ENCODE measurements at places on chromosomes 5 and 9. TPM values are rescaled to one million over a fixed set of nuclear protein-coding genes. Genes with fewer than 3 reads are reported as not detected.

DNA sequence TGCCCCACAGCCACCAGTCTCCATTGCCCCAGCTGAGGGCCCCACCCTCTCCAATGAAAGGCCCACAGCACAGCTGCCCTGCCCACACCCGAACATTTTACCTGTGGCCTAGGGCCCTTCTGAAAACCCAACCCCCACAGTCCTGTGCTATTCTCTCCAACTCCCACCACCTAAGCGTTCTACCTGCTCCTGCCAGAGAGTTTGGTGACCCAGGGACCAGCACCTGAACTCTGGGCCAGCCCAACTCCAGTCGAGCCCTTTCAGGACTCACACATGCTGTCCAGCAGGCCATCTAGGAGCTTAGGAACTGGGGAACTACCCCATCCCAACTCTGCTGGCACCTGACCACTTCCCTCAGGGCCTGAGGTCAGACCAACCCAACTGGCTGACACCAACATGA lies 562.3 kb downstream of the DNAH5 start:
- no peak for DNase-seq

DNA sequence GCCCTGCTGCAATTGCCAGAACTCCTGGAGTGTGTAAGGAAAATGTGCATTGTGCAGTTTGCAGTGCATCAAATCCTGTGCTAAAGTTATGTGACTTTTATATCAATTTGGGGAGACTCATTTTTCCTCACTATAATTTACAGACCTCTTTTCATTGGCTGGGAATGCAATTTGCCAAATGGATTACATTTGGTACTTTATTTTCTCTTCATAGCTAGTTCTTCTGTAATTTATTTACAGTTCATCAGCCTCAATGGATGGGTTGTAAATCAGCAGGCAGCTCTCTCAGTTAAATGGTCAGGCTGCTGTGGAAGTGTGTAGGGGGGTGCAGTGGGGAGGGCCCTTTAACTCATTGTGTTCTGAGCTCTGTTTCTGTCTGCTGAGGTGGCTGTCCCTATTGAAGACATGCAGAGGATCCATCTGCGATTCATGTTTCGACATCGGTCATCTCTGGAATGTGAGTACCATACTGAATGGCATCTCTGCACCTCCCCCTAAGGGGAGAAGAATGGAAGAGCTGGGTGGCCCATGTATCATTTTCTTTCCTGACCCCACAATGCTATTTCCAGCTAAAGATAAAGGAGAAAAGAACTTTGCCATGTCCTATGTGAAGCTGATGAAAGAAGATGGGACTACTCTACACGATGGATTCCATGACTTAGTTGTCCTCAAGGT lies 74.6 kb downstream of the DOCK2 start:
- no peak for DNase-seq

GRCh38 chr9:125412166-125412565 lies 150.5 kb downstream of the GAPVD1 start:
- DNase-seq = no peak

DNA sequence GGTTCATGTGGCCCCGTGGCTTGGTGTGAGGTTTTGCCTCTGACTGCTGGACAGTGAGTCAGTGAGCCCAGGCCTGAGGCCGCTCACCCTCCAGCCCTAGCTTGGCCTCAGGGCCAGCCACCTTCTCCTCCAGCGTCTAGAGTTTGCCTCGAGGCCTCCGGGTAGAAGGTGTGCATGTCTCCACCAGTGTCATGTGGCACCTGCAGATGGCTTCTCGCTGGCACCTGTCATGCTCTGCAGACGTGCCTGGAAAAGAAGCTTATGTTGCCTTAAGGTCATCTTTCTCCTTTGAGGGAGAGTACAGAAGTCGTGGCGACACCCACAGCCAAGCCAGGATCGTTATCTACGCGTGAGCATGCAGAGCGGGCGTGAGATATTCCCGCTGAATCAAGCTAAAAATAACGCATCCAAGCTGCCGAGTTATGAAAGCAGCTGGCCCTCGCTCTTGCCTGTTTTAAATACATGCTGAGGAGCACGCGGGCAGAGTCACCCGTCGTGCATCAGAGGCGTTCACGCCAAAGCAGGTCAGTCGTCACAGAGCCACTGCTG lies 79.7 kb upstream of the FCN2 start:
- DNase-seq = no peak

GRCh38 chr9:77750981-77751340 lies 102.8 kb upstream of the GNA14 start:
- DNase-seq = no peak

DNA sequence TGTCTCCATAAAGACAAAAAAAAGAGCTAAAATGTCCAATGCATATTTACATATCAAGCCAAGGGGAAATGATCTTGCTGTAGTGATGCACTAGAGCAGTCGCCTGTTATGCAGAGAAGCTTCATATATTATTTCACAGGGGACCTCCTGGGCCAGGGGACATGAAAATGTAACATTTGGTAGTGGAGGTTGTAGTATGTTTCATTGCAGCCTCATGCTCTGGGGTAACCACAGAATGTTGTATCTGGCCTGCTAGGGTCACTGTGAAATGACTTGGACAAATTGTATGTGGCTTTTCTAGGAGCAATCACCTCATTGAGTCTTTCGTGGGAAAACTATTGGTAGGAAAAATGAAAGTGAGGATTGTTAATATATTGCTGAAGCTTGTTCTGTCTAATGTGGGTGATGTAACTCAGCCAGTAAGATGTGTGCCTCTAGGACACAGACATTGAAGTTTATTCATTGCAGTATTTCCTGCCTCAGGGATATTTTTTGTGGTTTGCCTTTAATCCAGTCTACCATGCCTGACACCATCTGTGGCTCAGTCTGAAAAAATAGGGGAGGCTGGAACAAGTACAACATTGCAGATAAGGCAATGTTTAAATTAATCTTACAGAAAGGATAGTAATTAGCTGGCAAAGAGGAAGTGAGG lies 430.8 kb upstream of the TNC start:
- DNase-seq = no peak

GRCh38 chr9:7103367-7103766 lies 345.6 kb downstream of the KDM4C start:
- DNase-seq = no peak

- no peak for DNase-seq
Measured at GRCh38 chr5:91315701-91316100, 67.4 kb downstream of the ARRDC3 start.

GRCh38 chr5:43063721-43064171 lies 23.6 kb upstream of the ANXA2R start:
- no peak for DNase-seq

DNA sequence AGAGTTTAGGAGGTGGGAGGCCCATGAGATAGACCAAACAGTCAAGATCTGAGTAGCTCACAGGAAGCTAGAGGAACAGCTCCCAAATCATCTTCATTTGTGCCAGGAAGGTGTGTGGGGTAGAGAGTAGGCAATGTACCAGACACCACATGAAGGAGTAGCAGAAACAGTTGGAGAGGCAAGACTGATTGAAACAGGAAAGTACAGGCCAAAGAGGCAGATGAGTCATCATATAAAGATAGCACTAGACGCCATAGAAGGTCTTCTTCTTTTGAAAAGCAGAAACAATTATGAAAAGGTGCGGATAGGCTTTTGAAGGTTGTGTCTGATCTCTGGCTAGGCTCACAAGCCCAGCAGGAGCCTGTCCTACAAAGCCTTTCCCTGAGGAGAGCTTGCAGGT lies 62.7 kb upstream of the PALM2AKAP2 start:
- DNase-seq = no peak

- DNase-seq = peak; percentile 35
Measured at GRCh38 chr9:74887041-74887980, at the start of gene TRPM6. TSS of gene TRPM6 (minus strand) at chr9:74887921. CDS start at chr9:74887856, 65 bp downstream.

DNA sequence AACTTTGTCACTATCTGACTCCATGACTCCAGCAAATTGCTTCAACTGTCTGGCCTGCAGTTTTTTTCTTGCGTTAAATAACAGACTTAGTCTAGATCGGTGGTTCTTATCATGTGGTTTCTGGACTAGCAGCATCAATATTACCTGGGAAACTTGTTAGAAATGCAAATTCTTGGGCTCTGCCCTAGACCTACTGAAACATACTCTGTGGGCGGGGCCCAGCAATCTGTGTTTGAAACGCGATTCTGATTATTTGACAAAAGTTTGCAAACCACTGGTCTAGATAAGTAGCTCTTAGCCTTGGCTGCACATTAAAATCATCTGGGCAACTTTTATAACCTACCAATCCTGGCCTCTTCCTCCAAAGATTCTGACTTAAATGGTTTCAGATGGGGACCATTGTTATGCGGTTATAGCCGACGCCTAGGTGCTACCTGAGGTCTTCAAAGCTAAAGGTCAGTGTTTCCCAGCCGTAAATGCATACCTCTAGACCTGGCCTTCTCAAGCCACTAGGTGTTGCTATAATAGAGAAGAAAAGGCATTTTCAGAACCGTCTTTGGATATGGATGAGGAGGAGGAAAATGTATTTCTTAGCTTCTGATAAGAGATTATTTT lies 74.0 kb downstream of the C9orf85 start:
- no peak for DNase-seq

GRCh38 chr5:90533794-90534193 lies 4.4 kb upstream of the LYSMD3 start:
- DNase-seq = no peak

GRCh38 chr9:3809724-3810123 lies 283.9 kb upstream of the RFX3 start:
- DNase-seq = no peak

- DNase-seq = no peak
Measured at GRCh38 chr5:55205001-55205400, 22.1 kb downstream of the MCIDAS start.

- no peak for DNase-seq
Measured at GRCh38 chr5:145489516-145489915, 345.6 kb downstream of the PRELID2 start.

Gene DMRTA1
- total RNA-seq = 0.14 TPM

Gene MAST4
- total RNA-seq = 17.8 TPM

Gene PKN3
- 1.6 TPM for total RNA-seq

Gene SLC9A3
- 3.7 TPM for total RNA-seq

Gene PFN3
- total RNA-seq = not detected

Gene ZCCHC10
- total RNA-seq = 32.9 TPM

Gene PCDHA8
- not detected for total RNA-seq

Gene CDKN2B-AS1
- total RNA-seq = 1.2 TPM

Gene NME5
- total RNA-seq = not detected

Gene RUSC2
- total RNA-seq = 13.0 TPM

Gene HTR4
- not detected for total RNA-seq

Gene ASTN2
- 12.0 TPM for total RNA-seq

Gene SOHLH1
- 44.9 TPM for total RNA-seq

Gene TOPORS
- 13.9 TPM for total RNA-seq

Gene TRIM52
- 13.6 TPM for total RNA-seq

Gene BHMT2
- not detected for total RNA-seq

Gene TLX3
- total RNA-seq = not detected

All from Caco-2 (cell line).